ENCODE measurements at places on chromosomes 5 and 9.

- peaks cover 20% of the 10 kb centered on the region for H3K4me1 ChIP-seq
- no peak for DNase-seq
- no peak overlapping the region for H3K4me3 ChIP-seq
- H3K36me3 ChIP-seq: no peaks in the 10 kb centered on the region
- no peak overlapping the region for H3K27ac ChIP-seq
- H3K27me3 ChIP-seq: no peaks in the 10 kb centered on the region
Observed at GRCh38 chr5:143509758-143510221, 106.3 kb upstream of the NR3C1 start.

GRCh38 chr9:9792144-9792857 lies 820.5 kb downstream of the PTPRD start:
- H3K36me3 ChIP-seq: no peaks in the 10 kb centered on the region
- no peaks in the 10 kb centered on the region for H3K4me1 ChIP-seq
- H3K27ac ChIP-seq: no peak overlapping the region
- DNase-seq: no peak
- no peak overlapping the region for H3K4me3 ChIP-seq

GRCh38 chr5:462051-462481 lies 19.1 kb downstream of the EXOC3 start:
- no peak overlapping the region for H3K27ac ChIP-seq
- no peaks in the 10 kb centered on the region for H3K27me3 ChIP-seq
- no peak overlapping the region for H3K4me3 ChIP-seq
- no peaks in the 10 kb centered on the region for H3K4me1 ChIP-seq
- peaks cover 43% of the 10 kb centered on the region for H3K36me3 ChIP-seq

DNA sequence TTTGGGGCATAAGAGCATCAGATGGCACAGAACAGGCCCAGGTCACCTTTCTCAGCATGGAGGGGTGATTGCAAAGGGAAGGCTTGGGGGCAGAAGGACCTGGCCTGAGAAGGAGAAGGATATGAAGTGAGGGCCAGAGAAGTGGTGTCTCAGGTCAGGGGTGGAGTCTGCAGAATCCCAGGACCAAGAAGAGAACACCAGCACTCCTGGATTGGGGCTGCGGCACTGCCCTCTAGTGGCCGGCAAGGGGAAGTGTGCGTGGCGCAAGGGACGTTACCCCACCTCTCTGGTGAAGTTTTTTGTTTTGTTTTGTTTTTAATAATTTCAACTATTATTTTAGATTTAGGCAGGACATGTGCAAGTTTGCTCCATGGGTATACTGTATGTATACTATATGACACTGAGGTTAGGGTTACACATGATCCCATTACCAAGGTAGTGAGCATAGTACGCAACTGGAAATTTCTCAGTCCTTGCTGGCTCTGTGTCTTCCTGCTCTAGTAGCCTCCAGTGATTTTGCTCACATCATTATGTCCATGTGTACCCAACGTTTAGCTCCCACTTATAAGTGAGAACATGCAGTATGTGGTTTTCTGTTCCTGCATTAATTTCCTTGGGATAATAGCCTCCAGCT lies 1548.6 kb downstream of the EFNA5 start:
- H3K27ac ChIP-seq: no peak overlapping the region
- no peaks in the 10 kb centered on the region for H3K27me3 ChIP-seq
- no peaks in the 10 kb centered on the region for H3K36me3 ChIP-seq
- no peaks in the 10 kb centered on the region for H3K4me1 ChIP-seq
- H3K4me3 ChIP-seq: no peak overlapping the region

DNA sequence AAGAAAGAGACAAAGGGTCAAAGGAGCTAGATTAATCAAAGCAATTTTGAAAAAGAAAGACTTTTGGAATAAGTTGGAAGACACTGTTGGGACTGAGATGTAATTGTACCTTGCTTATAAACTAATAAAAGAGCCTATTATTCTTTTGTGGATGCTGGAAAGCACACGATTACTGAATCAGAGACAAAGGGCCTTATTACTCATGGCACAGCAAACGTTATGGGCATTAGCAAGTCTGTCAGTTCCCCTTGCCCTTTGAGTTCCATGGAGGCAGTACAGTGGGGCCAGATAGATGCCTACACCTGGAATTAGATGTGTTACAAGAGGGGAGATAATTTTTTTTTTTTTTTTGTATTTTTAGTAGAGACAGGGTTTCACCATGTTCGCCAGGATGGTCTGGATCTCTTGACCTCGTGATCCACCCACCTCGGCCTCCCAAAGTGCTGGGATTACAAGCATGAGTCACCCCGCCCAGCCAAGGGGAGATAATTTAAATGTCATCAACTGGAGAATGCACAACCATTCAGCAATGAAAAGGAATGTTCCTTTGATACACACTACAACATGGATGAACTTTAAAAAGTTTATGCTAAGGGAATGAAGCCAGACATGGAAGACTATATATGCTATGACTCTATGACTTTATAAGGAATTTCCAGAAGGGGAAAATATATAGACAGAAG lies 128.9 kb downstream of the STARD4 start:
- H3K27me3 ChIP-seq: no peaks in the 10 kb centered on the region
- no peak for DNase-seq
- no peaks in the 10 kb centered on the region for H3K36me3 ChIP-seq
- H3K27ac ChIP-seq: no peak overlapping the region
- no peaks in the 10 kb centered on the region for H3K4me1 ChIP-seq
- H3K4me3 ChIP-seq: no peak overlapping the region

DNA sequence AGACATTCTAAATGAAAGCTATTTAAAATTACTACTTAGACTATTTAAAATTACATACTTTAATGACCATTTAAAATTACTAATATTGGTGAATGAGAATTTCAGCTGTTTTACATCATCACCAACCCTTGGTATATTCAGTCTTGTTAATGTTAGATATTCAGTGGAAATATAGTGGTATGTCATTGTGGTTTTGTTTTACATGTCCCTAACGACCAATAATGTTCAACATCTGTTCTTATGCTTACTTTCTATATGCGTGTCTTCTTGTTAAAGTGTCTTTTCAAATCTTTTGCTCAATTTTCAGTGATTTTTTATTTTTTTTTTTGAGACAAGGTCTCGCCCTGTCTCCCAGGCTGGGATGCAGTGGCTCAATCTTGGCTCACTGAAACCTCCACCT lies 279.3 kb upstream of the TARS1 start:
- no peak for DNase-seq
- H3K4me3 ChIP-seq: no peak overlapping the region
- no peaks in the 10 kb centered on the region for H3K36me3 ChIP-seq
- H3K4me1 ChIP-seq: no peaks in the 10 kb centered on the region
- no peaks in the 10 kb centered on the region for H3K27me3 ChIP-seq

DNA sequence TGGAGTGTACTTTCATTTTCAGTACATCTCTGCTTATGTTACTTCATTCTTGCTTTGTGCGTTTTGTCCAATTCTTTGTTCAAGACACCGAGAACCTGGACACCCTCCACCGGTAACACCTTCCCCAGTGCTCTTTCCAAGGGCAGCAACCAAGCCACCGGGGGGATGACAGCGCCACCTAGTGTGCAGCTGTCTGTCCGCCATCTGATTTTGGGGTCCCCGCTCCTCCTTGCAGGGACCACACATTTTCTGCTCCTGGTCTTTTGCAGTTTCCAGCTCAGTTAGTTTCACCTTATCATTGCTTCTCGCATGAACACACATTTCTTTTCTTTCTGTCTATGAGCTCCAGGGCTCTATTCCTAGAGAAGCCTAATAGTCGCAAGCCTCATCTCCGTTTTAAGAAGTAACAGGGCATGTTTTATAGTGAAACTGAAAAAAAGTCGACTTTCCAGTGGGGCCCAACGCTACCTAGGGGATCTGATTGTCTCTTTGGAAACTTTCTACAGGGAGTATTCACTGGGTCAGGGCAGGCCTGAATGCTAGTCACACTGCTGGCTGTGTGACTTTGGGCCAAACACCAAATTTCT lies 152.1 kb downstream of the FSTL4 start:
- H3K4me1 ChIP-seq: no peaks in the 10 kb centered on the region
- no peaks in the 10 kb centered on the region for H3K27me3 ChIP-seq
- DNase-seq: no peak
- H3K36me3 ChIP-seq: no peaks in the 10 kb centered on the region

- H3K36me3 ChIP-seq: no peaks in the 10 kb centered on the region
- H3K27me3 ChIP-seq: no peaks in the 10 kb centered on the region
- H3K4me3 ChIP-seq: no peak overlapping the region
- no peak for DNase-seq
- no peak overlapping the region for H3K27ac ChIP-seq
Observed at GRCh38 chr5:6319116-6319515, 59.2 kb downstream of the MED10 start.

DNA sequence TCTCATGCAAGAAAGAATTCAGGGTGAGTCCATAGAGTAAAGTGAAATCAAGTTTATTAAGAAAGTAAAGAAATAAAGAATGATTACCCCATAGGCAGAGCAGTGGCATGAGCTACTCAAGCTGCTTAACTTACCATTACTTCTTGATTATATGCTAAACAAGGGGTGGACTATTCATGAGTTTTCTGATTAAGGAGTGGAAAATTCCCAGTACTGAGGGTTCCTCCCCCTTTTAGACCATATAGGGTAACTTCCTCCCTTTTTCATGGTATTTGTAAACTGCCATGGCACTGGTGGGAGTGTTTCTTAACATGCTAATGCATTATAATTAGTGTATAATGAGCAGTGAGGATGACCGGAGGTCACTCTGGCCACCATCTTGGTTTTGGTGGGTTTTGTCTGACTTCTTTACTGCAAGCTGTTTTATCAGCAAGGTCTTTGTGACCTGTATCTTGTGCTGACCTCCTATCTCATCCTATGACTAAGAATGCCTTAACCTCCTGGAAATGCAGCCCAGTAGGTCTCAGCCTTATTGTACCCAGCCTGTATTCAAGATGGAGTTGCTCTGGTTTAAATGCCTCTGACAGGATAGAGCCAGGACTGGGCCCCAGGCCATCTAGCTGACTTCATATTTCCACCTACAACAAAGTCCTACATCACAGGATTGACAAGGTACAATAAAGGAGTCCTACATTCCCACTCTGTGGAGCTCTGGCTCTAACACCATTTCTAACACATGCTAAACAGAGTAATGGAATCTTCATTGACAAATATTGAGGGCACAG lies 186.7 kb downstream of the NXNL2 start:
- no peak overlapping the region for H3K4me3 ChIP-seq
- H3K4me1 ChIP-seq: no peaks in the 10 kb centered on the region
- no peak overlapping the region for H3K27ac ChIP-seq
- no peaks in the 10 kb centered on the region for H3K27me3 ChIP-seq

DNA sequence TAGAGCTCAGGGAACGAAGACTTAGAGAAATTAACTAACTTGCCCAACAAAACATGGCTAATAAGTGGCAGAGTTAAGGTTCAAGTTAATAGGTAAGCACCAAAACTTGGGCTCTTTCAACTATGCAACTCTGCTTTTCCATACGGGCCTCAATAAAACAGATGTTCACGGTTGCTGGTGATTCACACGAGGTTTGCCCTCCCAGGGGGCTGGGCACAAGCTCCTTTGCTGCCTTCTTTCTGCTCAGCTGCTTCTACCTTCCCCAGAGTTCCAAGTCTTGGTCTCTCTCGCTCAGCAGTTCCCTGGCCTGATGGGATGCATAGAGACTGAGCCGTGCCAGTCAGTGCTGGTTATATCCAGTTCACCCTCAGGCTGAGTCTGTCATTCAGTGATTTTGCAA lies 217.9 kb downstream of the SREK1 start:
- no peak for DNase-seq
- no peak overlapping the region for H3K4me3 ChIP-seq
- no peaks in the 10 kb centered on the region for H3K36me3 ChIP-seq
- no peaks in the 10 kb centered on the region for H3K4me1 ChIP-seq

GRCh38 chr5:138698713-138699112 lies 54.5 kb upstream of the CTNNA1 start:
- H3K36me3 ChIP-seq: no peaks in the 10 kb centered on the region
- no peak for DNase-seq
- H3K27me3 ChIP-seq: no peaks in the 10 kb centered on the region
- H3K27ac ChIP-seq: no peak overlapping the region

All from thoracic aorta (tissue), 2 donors.